Right renal cortex interstitium (tissue), 3 donors: ENCODE measurements at places on chromosomes 1 and 21. TPM values are rescaled to one million over a fixed set of nuclear protein-coding genes. Genes with fewer than 3 reads are reported as not detected.

GRCh38 chr1:230215031-230215430 lies 148.0 kb downstream of the GALNT2 start:
- DNase-seq, result no peak

- DNase-seq, result no peak
These were observed 550 bp downstream of the RXFP4 start for GRCh38 chr1:155941845-155942531.

- DNase-seq, result no peak
These were observed 441.4 kb downstream of the RPS6KC1 start for GRCh38 chr1:213492161-213493041.

DNA sequence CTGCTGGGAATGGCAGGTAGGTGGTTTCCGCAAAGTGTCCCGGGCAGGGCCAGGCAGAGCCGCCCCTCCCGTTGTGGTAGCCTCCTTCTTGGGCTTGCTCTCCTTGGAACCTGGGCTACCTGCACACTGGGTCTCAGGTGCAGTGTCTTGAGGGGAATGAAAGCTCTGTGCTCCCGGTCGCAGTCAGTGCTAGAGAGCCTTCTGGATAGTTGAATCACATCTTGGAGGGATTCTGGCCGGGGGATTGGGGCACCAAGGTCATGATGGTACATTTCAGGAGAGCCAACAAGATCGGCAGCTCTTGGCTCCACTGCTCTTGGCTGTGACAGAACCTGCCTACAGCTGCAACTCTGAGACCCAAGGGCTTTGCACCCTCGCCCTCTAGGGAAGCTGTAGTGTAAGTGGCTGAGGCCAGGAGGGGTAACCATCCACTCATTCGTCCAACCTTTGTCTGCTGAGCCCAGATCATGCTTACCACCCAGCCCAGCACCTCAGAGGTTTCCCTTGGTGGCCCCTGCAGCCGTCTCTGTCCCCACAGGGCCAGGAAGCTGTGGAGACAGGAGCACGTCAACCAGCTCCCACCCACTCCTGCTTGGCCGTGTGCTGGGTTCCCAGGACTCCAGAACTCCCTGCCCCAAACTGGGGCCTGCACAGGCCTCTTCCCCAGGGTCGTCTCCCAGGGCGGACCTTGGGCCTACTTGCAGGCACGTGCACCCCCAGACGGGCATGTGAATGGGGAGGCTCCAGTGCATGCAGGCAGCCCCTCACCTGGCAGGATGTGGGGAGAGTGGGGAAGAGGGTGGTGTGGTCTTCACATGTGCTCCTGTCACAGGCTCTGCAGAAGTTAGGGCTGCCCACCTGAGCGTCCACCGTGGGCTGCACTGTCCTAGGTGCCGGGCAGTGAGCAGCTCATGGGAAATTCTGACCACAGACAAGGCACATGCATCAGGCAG lies 40.0 kb downstream of the NTPCR start:
- DNase-seq, result no peak

The ZNF362 gene
- 50.4 TPM for polyA plus RNA-seq

The VANGL2 gene
- polyA plus RNA-seq, result 32.8 TPM

The TMPRSS15 gene
- polyA plus RNA-seq, result 0.29 TPM

The PBX1 gene
- polyA plus RNA-seq, result 146 TPM

The SPRR5 gene
- not detected for polyA plus RNA-seq
